Substantia nigra (tissue), 51 donors: ENCODE measurements at places on chromosomes 6 and 20.

DNA sequence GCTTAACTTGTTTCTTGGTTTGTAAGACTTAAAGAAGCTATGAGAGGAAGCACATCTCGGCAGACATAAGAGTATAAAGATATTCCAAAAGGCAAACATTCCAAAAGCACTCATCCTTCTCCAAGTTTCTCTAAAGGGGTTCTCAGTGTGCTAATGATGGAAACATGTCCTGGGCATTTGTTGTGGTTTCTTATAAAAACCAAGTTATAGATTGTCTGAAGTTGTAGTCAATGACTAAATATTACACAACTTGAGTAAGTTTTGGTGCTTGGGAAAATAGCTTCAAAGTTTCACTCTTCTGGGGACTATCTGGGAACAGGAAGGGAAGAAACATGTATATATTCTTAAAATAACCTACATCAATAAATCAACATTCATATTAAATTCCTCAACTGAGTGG, 128.3 kb upstream of the TBX18 start:
- no peak for DNase-seq

DNA sequence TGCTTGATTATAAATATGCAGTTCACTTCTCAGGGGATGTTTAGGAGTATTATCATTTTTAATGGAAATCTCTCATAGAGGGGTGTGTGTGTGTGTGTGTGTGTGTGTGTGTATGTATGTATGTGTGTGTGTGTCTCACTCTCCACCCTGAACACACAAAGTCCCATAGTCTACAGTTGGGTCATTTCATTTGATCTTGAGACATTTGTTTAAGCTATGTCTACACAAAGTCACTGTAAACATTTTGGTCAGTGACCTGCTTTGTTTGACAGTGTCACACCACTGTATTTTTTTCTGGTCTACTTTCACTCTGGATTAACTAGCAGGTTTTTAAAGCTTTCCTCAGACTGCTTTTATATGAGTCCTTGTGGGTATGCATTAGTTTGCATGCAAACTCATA, 215.2 kb downstream of the GRIK2 start:
- no peak for DNase-seq

DNA sequence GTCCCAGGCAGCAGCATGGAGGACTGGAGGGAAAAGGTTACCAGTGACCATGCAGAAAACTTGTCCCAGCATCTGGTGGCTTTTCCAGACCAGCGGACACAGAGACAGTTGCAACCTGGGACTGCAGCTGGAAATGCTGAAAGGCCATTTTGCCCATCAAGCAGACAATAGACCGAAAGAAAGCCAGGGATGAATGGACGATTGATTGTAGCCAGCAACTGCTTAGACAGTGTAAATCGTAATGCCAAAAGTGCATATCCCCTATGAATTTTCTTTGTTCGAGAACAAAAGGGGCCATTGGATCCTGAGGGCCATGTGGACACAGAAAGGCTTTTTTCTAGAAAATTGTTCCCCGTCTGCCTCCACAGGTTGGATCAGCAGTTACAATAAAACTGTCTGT, 115.7 kb downstream of the MBOAT1 start:
- DNase-seq = peak; percentile 37

- no peak for DNase-seq
Observed at GRCh38 chr20:37274851-37275524, 13.4 kb upstream of the GHRH start.

DNA sequence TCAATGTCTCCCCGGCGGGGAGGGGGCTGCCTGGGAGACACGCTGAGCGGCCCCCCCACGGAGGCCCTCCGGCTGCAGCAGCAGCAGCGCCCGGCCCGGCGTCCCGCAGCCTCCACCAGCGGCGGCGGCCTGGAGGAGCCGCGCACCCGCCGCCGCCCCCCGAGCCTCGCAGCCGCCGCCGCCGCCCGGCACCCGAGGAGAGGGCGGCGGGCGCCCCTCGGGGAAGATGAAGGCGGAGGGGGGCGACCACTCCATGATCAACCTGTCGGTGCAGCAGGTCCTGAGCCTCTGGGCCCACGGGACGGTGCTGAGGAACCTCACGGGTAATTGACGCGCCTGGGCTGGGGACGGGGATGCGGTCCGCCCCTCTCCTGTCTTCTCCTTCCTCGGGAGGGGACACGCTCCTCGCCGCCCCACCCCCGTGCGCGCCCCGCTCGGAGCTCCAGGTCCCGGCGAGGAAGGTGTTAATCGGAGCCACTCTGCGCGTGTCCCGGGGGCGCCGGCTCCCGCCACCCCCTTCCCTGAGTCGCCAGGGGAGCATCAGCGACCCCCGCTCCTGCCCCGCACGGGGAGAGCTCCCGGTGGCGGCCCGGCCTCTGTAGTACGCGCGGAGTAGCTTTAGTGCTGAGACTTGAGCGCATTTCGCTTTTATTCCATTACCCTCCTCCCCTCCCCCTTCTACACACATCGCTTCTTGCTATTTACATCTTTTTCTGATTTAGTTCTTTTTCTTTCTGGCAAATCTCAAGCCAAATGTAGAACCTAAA, 686 bp downstream of the TMEM170B start:
- DNase-seq = peak; percentile 35

DNA sequence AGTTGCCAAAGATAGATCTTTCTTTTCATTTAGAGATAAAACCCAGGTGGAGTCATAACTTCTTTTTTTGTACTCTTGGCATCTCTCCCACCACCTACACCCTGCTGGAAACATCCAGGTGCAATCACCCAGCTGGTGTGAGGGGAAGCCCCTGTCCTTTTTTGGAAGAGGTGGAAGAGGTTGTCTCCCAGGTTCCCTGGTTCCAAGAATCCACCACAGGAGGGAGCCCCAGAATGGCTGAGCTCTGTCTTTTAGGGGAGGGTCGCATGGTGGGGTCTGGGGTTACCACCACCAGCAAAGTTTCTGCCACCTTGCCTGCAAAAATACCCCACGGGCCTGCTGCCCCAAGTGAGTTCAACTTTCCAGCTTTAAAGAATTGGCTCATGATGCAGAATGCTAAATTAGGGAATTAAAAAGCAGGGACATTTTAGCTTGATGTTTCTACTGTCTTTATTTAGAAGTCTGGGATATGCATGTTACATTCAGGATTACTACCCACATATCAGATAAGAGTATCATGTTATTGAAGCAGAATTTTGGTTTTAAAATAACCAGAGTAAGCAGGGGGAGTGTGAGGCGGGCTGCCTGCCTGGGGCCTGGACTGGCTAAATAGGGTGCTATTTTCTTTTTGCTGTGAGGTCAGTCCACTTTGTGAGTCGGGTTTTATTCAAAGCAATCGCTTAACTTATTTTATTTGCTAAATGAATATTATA, 11.0 kb downstream of the SMOC2 start:
- no peak for DNase-seq

GRCh38 chr20:8744228-8744844, 324.6 kb upstream of the PLCB4 start:
- no peak for DNase-seq

- no peak for DNase-seq
Observed at GRCh38 chr20:18728870-18729224, 84.7 kb upstream of the SCP2D1 start.

GRCh38 chr6:40874495-40874894, 164.5 kb downstream of the UNC5CL start:
- no peak for DNase-seq
